ENCODE measurements at places on chromosomes 13 and 19.

DNA sequence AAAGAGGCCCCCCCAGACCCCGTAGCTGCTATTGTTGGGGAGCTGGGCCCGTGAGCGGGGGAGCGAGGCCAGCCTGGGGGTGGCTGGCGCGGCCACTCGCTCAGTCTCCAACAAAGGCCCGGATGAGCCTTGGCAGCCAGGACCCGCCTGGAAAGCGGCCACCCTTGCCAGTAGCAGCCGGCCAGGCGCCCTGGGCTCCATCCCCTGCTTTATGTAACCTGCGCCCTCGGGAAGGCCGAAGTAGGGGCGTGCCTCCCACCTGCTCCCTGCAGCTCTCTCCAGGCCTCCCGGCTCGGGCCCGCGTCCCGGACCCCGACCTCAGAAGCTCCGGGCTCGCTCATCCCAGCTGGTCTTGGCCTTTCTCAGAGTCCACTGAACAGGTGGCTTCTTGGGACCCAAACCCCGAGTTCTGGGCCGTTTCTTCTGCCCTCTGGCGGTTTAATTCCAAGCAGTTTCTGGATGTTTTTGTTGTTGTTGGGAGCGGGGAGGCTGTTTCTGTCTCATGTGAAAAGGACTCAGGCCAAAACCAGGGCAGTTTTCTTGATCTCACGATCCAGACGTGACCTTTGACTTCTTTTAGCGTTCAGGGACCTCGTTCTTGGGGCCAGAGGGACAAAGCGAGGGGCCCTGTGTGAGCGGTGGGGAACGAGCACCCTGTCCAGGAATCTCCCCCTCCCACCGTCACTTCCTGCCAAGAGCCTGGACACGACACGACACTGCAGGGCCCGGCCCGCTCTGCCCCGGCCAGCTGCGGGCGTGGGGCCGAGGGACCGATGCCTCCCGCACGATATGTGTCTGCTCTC is 1.2 kb downstream of the CDC34 start:
- DNase-seq = no peak

DNA sequence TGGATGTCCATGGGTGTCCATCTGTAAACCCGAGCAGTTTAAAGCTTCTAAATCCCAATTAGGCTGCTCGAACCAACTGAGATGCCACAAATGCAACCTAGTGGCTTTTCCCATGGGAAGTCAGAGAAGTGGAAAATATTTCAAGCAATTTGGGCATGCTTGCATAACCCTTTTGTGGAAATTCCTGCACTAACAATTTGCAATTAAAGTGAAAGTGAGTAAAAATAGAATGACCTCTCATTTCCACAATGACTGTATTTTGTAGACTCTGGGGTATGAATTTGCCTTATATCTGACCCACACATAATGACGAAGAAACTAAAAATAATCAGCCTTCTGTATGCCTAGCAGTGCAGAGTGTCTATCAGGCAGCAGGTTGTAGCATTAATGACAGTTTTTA is 91.8 kb upstream of the TSC22D1 start:
- DNase-seq = no peak

- DNase-seq = no peak
These were observed 191.9 kb upstream of the MIR17HG start for GRCh38 chr13:91155512-91156114.

DNA sequence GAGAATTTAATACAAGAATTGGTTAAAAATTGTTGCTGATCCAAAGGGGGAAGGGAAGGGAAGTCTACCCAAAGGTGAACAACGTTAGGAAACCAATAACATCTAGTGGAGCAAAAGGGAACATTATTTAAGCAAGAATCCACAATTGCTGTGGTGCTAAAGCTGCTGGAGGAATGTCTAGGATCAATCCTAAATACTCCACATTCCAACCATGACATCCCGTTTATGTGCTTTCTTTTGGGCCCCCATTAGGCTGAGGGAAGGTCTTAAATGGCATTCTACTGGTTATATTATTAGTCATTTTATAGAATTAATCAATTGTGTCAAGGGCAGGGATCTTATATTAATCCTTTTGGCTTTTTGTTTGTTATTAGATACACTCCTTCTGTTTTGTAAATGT is 39.9 kb upstream of the VWA8 start:
- no peak for DNase-seq

GRCh38 chr19:10205636-10206035 is 10.9 kb upstream of the DNMT1 start:
- no peak for DNase-seq

- no peak for DNase-seq
These were observed 3.2 kb downstream of the CRLF1 start for GRCh38 chr19:18603255-18603957.

- DNase-seq = peak; percentile 29
These were observed at the start of gene TNFSF13B for GRCh38 chr13:108269601-108270328. TNFSF13B (plus strand) TSS chr13:108269718; CDS start chr13:108269896, 178 bp downstream.

- no peak for DNase-seq
These were observed 1.5 kb downstream of the SBNO2 start for GRCh38 chr19:1172353-1173158.

DNA sequence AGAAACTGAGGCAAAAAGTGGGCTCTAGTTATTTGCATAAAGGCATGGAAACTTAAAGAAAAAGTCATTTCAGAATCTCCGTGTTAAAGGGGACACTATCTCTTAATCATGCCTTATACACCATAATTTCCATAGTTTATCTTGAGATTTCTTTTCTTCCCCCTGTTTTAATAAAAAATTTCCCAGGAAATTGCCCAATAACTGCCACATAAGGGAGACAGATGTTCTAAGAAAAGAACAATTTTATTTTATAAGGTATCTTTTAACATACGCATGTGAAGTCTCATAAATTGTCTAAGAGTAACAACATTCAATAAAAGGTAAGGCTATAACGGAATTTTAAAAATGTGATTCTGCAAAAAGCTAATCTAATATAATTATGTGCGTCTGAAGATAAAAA is 371.3 kb downstream of the IRS2 start:
- no peak for DNase-seq

DNA sequence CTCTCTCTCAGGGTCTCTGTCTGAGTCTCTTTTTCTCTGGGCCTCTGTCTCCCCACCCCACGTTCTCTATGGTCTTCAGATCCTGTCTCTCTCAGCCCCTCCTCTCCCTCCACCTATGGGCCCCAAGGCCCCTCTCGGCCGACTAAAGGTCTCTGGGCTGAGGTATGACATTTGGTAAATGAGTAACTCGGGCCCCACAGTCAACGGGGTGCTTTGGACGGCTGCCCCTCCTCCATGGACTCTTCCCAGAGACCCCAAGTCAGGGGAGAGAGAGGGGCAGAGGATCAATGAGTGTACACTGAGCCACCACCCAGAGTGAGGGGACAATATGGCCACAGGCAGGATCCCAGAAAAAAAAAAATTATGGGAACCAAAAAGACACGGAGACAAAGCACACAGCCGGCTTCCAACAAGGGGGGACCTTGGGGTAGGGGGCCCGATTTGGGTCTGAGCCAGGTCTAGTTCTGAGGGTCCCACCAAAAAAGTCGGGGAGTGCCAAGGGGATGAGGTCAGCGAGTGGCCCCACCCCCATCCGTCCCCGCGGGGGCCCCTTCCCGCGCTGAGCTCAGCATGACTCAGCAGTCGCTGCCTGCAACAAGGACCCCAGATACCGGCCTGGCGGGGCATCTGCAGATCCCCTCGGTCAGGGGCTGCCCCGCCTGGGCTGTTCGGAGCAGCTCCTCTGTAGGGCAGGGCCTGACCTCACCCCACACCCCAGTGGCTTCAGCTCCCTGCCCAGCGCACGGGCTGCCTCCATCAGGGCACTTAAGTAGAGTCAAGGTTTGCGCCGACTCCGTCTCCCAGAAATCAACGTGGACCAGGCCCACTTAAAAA is 1.5 kb upstream of the FTL start:
- peak; percentile 42 for DNase-seq

DNA sequence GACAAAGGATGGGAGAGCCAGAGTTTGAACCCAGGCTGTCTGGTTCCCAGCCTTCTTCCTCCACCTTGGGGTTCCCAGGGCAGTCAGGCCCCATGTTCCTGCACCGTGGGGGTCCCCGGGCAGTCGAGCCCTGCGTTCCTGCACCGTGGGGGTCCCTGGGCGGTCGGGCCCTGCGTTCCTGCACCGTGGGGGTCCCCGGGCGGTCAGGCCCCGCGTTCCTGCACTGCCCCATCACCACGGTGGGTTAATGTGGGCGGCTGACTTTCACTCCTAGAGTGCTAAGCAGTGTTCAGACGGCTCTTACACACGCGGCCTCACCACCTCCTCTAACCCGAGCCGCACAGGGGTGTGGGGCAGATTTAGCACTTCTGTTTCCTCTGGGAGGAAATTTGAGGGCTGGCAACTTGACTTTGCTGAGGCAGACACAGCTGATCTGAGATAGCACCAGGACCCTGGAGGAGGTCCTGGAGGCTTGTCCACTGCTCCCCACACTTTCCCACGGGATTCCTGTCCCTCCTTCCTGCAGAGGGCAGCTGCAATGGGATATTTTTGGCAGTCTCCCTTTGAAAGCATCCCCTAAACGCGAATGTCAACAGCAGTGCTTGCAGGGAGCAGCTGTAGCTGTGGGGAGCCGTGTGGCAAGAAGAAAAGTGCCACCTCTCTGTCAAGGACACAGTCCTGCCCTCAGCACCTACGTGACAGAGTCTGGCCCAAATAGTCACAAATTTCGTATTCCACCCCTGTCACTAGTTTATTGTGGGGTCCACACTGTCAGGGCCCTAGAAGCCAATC is 239.4 kb downstream of the TEX29 start:
- DNase-seq = no peak

DNA sequence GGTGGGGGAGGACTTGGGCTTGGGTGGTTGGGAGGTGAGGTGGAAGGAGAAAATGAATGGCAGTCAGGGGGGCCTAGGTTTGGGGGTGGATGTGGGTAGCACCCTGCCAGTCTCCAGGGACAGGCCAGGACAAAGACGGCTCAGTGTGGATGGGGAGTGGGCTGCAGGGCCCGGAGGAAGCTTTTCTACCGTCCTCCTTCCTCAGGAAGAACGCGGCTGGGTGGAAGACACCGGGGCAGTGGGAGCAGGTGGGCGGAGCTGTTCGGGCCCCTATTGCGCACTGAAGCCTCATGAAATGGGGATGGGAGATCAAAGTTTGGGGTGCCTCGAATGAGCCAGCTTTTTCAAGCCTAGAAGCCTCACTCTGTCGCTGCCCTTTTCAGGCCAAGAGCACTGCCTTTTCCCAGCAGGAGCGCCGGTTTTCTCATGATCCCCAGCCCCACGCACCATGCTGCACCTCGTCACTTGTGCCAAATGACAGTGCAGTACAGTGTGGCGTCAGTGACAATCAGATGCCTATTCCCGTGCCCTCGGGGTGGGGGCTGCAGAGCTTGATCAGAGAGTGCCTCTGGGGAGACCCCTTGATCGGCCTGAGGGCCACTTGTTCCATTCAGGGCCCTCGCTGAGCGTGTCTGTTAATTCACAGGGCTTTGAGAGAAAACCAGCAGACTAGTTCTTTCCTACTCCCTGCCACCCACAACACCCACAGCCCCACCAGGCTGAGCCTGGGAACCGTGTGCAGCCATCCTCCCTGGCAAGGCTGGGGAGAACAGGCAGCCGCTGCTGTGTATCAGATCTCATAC is 1.5 kb downstream of the CALM3 start:
- peak; percentile 61 for DNase-seq

- no peak for DNase-seq
These were observed 117.7 kb upstream of the KLF12 start for GRCh38 chr13:74251778-74252519.

GRCh38 chr13:48072304-48072703 is 22.6 kb downstream of the MED4 start:
- DNase-seq = no peak

DNA sequence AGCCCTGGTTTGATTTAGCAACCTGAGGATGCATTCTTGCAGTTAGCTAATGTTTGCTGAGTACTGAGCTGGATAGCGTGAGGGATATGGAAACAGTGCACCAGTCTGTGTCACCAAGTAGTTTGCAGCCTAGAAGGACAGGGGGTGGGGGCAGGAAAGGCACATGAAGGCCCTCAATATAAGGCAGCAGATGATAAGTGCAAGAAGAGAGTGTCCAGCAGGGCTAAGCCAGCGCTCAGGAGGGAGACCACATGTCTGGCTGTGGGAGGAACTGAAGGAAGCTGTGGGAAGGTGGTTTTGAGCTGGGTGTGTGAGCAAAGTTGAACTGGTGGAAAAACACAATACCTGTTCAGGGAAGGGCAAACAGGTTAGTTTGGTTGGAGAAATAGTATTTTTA is 1.7 kb downstream of the CXCL17 start:
- no peak for DNase-seq

GRCh38 chr13:64709079-64709478 is 2521.1 kb downstream of the PCDH9 start:
- DNase-seq = no peak

GRCh38 chr19:53883231-53883661 is 1.2 kb downstream of the PRKCG start:
- DNase-seq = no peak

DNA sequence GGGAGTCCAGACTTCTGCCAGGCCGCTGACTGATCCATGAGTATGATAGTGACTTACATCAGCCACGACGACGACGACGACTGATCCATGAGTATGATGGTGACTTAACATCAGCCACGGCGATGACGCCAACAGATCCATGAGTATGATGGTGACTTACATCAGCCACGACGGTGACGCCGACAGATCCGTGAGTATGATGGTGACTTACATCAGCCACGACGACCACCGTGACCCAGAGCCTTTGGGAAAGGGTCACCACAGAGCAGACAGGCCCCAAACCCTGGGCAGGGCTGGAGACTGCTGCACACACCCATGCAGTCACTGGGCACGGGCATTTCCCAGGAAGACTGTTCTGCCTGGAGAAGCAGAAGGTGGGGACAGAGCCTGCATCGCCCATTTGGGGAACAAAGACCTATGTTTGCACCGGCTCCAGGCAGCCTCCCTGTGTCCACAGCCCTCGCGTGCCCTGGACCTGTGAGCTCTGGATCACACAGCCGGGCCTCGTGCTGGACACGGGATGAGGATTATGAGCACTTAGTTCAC is 130.9 kb upstream of the SPACA7 start:
- DNase-seq = no peak

- no peak for DNase-seq
These were observed 62.3 kb downstream of the CHST8 start for GRCh38 chr19:33683881-33684537.

- peak; percentile 42 for DNase-seq
These were observed 15.9 kb downstream of the ZNF787 start for GRCh38 chr19:56105090-56105701.

- DNase-seq = no peak
These were observed 1.1 kb downstream of the ZNF625 start for GRCh38 chr19:12155324-12155860.

- DNase-seq = no peak
These were observed 50.8 kb downstream of the ATP11A start for GRCh38 chr13:112740502-112741131.

- DNase-seq = no peak
These were observed 793.0 kb downstream of the OLFM4 start for GRCh38 chr13:53821632-53822031.

DNA sequence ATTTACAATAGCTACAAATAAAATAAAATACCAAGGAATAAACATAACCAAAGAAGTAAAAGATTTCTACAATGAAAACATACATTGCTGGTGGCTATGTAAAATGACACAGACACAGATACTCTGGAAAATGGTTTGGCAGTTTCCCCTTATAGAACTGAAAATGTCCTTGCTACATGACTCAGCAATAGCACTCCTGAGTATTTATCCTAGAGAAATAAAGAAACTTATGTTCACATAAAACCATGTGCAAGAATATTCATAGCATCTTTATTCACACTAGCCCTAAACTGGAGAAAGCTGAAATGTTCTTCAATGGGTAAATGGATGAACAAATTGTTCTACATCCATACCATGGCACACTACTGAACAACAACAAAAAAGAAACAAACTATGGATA is 100.2 kb upstream of the RFC3 start:
- no peak for DNase-seq
